NCI-H345 (cell line): ENCODE measurements at places on chromosomes 4 and X.

GRCh38 chrX:2875136-2875481, 46.4 kb downstream of the GYG2 start:
- DNase-seq, result no peak

GRCh38 chrX:24577091-24577490, 70.1 kb downstream of the PCYT1B start:
- no peak for DNase-seq

- no peak for DNase-seq
Measured at GRCh38 chrX:15191830-15192229, 78.1 kb downstream of the ASB9 start.

GRCh38 chr4:42906341-42906740, 13.8 kb downstream of the GRXCR1 start:
- no peak for DNase-seq

GRCh38 chr4:155853189-155853588, 12.9 kb downstream of the ASIC5 start:
- no peak for DNase-seq

DNA sequence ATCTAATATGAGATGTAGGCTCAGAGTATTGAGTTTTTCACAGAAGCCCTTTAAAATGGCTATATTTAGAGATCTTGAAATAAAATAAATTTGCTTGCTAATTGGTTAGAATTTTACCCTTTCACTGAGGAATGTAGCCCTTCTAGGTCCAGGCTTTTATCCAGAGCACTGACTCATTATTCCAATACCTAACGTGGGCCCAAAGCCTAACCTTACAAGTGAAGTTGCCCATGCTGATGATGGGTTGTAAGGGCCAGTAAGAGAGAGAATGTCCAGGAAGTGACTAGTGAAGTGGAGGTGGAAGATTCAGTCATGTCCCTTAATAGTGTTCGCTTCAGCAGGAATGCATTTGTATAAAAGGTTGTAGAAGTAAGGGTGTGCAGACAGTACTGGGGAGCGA, 155.9 kb downstream of the STIM2 start:
- DNase-seq, result no peak

GRCh38 chrX:24979081-24979480, 36.7 kb downstream of the ARX start:
- DNase-seq, result no peak

GRCh38 chrX:69968950-69969349, 80.8 kb downstream of the AWAT2 start:
- DNase-seq, result no peak

- DNase-seq, result no peak
Measured at GRCh38 chrX:119266364-119266995, 30.4 kb downstream of the PGRMC1 start.

GRCh38 chr4:118171381-118171780, 137.1 kb downstream of the NDST3 start:
- no peak for DNase-seq

DNA sequence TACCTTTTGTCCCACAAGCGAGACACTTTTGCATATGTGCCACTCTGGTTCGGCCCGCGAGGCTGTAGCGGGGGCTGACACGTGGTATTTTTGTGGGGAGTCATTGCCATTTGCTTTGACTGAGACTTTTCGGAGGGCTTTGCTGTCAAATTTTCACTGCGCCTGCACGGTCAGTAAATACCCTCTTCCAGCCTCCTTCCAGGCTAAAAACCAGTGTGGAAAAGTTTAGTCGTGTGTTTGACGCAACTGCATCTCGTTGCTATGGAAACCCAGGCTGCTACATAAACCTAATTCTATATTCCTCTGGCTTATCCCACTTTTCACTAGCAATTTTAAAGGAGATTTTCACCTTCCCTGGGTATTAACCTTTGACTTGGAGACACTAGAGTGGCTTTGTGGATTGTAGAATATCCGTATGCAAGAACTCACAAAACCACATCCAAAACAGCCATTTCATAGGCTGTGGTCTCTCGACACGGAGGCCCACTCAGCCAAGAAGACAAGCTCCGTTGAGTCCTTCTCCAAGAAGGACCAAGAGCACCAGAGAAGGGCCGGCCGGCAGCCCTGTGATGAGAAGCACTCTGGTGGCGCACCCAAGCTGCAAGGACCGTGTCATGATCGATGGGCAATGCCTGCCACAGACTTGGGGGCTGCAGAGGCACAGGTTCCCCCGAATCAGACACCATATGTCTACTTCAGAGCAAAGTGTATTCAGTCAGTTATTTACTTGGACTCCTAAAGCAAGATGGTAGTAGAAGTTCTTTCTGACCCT, 38.4 kb upstream of the ENPP6 start:
- DNase-seq, result no peak

DNA sequence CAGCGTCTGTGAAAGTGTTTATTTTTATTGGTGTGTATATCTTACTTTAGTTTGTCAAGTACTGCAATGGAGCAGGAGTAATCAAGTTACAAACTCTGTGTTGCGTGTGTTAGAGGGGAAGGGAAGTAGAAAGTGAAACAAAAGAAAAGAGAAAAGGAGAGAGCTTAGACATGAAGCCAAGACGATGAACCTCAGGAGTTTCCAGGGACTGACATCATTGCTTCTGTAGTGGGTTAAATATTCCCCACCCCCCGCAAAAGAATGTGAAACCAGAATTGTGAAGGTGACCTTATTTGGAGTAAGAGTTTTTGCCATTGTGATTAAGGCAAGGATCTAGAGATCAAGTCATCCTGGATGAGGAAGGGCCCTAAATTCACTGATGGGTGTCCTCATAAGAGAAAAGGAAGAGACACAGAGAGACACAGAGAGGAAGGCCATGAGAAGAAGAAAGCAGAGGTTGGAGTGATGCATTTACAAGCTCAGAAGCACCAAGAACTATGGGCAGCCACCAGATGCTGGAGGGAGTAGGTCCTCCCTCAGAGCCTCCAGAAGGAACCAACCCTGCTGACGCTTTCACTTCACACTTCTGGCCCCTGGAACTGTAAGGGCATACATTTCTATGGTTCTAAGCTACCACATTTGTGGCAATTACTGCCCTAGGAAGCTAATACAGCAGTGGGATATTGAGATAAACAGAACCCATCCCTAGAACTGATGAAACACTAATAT, 173.6 kb upstream of the SFRP2 start:
- DNase-seq, result no peak

DNA sequence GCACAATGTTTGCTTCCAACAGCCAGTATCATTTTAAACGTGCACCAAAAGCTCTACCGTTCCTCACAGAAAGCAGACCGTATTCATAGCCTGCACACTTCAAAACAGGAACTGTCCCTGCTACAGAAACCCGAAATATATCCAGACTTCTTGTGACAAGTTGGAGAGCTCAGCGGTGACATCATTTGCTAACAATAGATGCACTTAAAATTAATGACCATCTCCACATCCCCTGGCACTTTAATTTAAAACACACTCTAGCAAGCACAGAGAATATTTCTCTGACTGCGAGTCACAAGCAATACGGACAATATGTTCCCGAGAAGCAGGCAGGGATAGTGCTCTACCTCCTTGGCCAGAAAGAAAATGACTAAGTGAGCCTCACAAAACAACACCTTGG, 2.5 kb downstream of the NYX start:
- peak; percentile 37 for DNase-seq

DNA sequence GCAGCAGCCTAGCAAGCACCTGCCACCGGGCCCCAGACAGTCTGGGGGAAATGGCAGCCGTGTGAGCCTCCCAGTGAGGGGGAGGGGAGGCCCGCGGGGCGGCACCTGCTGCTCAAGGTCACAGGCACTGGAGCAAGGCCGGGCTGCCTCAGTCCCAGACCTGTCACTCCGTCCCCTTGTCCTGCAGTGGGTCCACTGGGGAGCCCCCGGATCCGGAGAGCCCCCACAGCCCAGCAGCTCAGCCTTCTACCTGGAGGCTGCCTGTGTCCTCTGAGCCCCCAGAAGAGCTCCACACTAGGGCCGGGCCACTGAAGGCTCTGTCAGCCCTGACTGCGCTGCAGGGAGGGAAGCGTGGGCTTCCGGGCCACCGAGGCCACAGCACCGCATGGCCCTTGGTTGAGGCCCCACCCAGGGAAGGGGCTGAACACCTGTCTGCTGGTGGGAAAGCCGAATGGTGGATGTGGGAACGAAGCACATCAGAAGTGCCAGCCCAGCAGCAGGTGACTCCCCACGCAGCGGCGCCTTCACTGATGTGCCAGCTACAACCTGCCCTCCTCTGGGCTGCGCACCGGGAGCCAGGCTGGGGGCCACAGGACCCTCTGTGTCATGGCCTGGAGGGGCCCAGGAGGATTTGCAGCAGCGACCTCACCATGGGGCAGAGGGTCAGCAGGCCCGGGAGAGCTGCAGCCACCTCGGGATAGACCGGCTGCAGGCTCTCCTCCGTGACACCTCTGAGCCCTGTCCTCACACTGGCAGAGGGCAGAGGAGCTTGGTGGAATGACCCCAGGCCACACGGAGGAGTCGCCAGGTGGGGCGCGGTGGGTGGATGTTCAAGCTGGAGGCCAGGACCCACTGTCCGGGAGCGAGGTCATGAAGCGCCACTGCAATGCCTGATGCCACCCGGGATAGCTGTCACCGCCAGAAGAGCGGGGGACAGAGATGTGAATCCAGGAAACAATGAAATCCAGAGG, 35.0 kb upstream of the MXD4 start:
- DNase-seq, result no peak

GRCh38 chr4:73311428-73311827, 52.8 kb upstream of the ANKRD17 start:
- peak; percentile 21 for DNase-seq
